Fibroblast of upper back skin (primary cell): ENCODE measurements at places on chromosomes 12 and 14.
A peak's percentile ranks its signal among the peaks of the same experiment; 100 is the strongest.

GRCh38 chr12:49233842-49234526 lies 30.9 kb upstream of the TUBA1C start:
- no peak for DNase-seq

- peak; percentile 79 for DNase-seq
Observed at GRCh38 chr12:1644534-1645438, 15.8 kb downstream of the WNT5B start.

- no peak for DNase-seq
Observed at GRCh38 chr14:38999949-39000348, 103.1 kb downstream of the SEC23A start.

DNA sequence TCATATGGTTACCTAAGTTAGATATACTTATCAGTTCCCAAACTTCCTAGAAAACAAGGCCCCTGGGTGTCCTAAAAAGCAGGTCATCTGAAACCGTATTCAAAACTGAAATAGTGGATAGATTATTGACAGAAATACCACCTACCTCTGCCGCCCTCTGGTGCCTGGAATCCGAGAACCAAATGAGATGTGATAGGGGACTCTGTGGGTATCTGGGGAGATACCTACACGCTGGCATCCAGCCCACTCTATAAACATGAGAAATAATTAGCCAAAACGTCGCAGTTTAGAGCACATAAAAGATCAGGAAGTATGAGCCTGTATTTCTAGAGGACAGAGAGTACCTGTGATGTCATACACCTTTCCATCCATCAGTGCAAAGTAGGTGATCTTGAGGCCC lies 4.4 kb downstream of the ORMDL2 start:
- DNase-seq, result no peak

DNA sequence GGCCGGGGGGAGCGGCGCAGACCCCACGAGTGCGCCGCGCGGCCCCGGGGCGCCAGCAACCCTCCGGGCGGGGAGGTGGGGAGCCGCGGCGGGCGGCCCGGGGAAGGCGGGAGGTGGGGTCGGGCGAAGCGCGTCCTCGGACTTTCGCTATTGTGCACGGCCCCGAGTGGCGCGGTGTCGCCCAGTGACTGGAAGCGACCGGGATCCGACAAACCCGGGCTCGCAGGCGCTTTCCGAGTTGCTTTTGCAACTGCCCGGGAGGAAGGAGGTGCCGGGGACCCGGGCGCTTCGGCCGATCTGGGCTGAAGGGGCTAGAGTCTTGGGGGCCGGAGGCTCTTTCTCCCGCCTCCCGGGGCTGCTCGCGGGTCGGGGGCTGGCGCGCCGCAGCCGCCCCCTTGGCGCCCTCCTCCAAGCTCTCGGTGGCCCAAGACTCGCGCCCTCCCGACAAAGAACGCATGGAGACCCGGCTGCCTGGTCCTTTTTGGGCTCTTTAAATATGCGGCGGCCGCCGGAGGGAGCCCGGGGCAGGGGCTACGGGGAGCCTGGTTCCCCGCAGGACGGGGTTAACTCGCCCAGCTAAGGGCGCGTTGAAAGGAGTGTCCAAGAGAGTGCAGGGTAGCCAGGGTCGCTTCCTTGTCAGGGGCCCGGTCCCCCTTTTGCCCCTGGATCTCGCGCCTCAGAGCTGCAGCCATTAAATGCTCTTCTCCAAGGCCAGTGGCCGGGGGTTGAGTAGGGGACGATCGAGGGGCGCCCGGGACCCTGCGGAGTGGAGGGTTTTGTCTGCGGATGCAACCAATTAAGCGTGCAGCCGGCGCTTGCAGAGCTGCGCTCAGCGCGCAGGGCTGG lies 1.4 kb downstream of the HMGA2 start:
- peak; percentile 51 for DNase-seq

DNA sequence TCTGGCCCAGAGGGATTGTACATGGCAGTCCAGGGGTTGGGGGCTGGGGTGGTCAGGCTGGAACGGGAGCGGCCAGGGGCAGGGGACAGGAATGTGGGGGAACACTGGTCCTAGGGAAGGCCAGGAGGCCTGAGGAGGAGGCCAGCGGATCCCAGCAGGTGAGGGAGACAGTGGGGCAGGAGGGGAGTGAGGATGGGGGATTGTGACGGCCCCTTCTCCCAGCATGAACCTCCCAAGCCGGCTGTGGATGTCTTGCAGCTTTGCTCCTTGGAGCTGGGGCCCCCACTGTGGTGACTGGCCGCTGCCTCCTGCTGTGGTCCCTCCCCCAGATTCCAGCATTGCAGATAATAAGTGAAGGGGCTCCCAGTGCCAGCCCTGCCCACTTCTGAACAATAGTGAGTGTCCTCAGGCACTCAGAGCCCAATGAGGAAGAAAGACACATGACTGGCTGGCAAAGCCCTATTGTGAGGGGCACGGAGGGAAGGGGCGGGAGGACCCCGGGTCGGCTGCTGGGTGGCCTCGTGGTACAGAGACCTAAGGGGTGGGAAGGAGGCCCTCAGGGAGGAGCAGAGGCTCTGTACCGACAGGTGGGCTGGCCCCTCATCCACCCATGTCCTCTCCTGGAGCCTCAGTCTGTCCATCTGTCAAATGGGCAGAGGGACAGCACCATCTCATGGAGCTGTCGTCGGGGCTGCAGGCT lies 215.0 kb downstream of the KIF26A start:
- DNase-seq, result no peak

GRCh38 chr14:52360831-52361230 lies 46.7 kb downstream of the PTGER2 start:
- DNase-seq, result no peak

DNA sequence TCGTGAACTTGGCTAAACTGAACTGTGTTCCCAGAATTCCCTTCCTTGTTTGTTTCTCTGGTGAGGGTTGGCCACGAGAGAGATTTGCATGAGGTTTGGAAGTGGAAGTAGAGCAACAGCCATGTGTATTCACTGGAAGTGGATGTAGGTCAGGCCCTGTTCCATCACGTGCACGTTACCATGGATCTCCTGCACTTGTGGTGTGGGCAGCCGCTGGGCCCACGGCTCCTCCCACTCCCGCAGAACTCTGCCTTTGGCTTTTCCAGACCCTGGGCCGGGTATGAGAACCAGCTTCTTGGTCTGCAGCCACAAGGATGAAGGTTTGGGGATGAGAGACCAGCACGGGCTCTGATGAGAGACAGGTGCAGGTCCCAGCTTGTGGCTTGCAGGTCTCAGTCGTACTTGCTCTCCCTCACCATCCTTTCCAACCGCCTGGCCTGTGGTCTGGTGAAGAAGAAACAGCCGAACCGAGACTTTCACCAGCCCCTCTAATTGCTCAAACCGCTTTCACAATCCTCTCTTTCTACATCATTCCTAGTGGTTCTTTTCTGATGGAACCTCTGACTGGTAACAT lies 94.9 kb downstream of the DUSP16 start:
- no peak for DNase-seq

GRCh38 chr12:121800694-121801594 lies 2.9 kb upstream of the SETD1B start:
- peak; percentile 84 for DNase-seq

- peak; percentile 42 for DNase-seq
Observed at GRCh38 chr12:121668750-121669520, 519 bp downstream of the MORN3 start.

DNA sequence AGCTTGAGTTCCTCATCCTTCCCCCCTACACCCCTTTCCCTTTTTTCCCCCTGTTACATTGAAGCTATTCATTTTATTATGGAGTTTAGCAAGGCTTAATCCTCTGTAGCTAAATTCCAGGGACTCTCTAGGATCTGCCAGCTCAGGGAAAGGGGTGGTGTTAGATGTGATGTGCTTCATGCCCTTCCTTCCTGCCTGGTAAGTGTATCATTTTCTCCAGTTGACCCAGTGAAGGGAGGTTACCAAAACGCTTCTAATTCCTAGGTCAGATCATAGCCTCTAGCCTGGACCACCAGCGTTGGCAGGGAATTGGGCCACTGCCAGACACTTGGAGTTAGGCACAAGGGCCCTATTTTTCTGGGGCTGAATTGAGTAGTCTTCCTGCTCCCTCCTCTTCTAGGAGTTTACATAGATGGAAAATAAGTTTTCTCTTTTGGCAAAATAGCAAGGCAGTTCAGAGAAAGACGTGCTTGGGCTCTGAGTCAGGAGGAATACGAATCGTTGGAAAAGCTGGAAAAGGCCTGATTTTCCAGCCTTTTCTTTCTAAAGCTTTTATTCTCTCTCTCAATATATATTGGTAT lies 88.3 kb downstream of the NPAS3 start:
- peak; percentile 59 for DNase-seq

DNA sequence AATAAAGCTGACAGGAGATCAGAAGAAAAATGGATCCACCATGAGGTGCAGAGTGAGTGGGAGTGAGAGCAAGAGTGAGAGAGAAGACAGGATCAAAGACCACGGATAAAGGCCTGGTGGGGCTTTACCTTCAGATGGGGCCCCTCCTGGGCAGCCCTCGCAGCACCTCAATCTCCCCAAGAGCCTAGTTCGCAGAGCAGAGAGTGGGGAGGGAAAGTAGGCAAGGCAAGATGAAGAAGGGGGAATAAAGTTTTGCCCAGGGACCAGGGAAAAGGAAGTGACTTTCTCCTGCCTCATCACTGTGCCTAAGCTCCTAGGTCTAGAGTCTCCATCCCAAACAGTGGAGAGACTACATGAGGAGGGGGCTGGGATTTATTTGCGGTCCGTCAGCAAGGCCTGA lies 10.3 kb downstream of the OR10P1 start:
- DNase-seq, result no peak

DNA sequence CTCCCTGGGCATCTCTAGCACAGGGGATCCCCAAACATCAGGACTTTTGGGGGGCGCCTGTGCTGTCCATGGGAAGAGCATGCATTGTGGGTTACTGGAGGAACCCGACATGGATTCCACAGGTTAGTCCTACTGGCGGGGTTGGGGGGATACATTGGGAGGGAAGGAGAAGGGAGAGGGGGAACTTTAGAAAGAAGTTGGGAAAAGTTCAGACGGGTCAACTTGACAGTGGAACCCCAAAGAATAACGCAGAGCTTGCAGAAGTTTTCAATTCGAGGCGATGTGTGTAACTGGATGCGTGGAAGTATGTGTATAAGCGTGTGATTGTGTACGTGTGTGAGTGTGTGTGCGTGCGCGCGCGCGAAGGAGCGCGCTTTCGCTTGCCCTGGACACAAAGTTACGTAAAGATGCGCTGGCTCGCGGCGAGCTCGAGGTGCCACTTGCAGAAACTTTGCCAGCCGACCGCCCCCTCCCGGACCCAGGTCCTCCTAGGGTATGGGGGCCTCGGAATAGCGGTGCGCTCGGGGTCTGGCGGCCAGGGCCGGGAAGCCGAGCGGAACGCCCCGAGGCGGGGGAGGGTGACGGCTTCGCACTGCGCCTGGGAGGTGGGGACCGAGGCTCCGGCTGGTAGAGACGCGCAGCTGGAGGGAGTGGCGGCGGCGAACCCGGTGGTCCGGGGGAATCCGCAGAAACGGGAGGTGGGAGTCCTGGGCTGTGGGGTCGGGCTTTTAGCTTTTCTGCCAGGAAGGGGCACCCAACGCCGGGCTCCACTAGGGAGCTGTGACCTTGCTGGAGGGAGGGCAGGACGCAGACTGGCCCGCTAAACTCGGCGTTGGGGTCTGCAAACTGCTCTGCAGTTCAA lies 669 bp downstream of the RFX4 start:
- DNase-seq, result peak; percentile 2
